ENCODE measurements at places on chromosomes 11 and 22.

- DNase-seq: no peak
Measured at GRCh38 chr22:45448431-45448830, 34.9 kb downstream of the RIBC2 start.

- peak; percentile 64 for DNase-seq
Measured at GRCh38 chr11:46239801-46240061, 37.7 kb upstream of the CREB3L1 start.

DNA sequence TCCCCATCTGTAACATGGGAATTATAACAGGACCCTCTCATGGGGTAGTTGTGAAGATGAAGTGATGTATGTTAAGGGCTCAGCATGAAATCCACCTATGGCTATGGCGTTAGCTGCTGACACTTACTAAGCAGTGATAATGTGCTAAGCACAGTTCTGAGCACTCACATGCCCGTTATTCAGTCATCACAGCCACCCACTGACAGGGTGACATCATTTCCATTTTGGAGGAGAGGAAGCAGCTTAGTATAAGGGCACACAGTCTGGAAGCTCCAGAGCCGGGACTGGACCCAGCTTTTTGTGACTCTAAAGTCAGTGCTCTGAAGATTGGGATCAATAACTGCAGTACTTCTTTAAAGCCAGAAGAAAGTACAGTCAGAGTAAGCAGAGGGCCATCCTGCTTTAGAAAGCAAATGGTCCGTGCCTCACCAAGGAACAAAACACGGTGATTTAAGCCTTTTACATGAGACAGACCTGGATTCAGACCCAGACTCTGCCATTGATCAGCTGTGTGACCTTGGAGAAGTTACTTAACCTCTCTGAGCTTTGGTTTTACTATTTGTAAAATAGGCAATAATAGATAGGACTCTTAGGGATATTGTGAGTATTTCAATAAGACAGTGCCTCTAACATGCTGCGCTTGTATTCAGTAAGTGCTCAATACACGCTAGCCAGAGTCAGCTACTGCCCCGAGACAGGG, 61.5 kb downstream of the SGSM1 start:
- no peak for DNase-seq

DNA sequence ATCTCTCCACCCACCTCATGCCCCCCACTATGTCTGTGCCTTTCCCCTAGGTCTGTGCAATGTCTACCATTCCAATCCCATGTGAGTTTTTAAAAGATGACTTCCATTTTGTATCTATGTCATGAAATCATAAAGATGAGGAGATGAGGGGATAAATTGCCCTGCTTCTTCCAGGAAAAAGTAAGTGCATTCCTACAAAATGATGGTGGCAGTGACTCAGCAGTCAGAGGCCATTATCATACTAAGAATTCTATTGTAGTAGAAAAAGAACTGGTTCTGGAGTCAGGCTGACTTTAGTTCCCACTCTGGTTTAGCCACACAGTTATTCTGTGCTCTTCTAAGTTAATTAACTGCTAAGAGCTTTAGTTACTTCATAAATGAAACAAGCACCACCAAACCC, 89.6 kb upstream of the API5 start:
- DNase-seq: no peak

DNA sequence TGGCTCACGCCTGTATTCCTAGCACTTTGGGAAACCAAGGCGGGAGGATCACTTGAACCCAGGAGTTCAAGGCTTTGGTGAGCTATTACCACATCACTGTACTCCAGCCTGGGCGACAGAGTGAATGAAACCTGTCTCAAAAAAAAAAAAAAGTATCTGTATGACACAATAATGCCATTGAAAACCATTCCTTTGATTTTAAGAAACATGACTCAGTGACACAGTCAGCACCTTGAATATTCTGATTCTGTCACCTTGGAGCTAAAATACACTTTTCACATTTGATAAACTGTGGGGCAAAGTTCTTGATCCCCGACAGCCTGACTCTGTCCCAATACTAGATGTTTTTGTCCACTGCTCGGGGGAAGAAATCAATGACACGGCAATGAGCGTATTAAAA, 16.7 kb upstream of the ELFN2 start:
- DNase-seq: no peak

GRCh38 chr11:62030071-62030684, 62.7 kb upstream of the FTH1 start:
- no peak for DNase-seq

DNA sequence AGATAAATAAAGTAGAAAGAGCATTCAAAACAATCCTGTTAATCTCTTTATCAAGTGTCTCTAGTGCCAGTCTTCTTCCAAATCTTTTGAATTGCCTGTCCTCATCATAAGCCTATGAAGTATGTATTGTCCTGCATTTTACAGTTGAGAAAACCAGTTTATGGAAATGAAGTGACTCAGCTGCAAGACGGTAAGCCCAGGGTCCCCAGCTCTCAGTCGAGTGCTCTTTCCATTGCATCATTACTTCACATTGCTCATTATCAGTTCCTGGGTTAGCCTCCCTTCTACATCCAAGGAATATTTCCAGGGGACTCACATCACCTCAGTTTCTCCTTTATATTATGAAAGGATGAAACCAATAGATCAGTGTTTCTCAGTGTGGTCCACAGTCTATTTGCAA, 9.1 kb upstream of the P4HA3 start:
- DNase-seq: no peak

DNA sequence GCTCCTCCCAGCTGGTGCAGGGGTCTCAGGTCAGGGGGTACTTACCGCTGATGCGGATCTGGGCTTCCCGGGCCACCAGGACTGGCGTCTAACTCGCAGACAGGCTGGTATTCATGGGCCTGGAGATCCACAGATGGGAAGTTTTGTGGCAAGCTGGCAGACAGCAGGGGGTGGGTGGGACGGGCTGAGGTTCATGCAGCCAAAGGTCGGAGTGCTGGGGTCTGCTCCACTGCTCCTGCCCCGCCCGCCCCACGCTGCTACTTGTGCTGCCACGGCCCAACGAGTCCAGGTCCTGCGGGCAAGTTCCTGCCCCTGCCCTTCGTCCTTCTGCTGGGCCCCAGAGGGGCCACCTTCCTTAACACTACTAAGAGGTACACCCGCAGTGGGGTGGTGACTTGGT, 3.1 kb downstream of the ACY3 start:
- DNase-seq: no peak

DNA sequence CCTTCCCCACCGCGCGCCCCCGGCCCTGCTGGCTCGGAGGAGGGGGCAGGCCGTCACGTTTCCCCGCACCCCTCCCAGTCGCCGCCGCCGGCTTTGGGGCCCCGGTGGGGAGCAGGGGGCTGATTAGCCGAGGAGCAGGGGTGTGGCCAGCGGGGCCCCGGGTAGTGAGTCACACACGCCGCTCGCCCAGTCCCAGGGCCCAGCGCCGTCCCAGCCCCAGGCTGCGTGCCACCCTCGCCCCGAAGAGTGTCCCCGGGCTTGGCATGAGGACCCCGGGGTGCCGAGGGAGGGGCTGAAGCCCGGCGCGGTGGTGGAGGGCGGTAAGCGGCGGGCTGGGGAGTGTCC, 34.4 kb downstream of the PRDM11 start:
- peak; percentile 76 for DNase-seq
